ENCODE measurements at places on chromosomes 7 and 10. TPM values are rescaled to one million over a fixed set of nuclear protein-coding genes. Genes with fewer than 3 reads are reported as not detected.

The NACAD gene
- polyA plus RNA-seq = 5.0 TPM

The DUS4L gene
- polyA plus RNA-seq = 7.3 TPM

The LUC7L2 gene
- 33.0 TPM for polyA plus RNA-seq

DNA sequence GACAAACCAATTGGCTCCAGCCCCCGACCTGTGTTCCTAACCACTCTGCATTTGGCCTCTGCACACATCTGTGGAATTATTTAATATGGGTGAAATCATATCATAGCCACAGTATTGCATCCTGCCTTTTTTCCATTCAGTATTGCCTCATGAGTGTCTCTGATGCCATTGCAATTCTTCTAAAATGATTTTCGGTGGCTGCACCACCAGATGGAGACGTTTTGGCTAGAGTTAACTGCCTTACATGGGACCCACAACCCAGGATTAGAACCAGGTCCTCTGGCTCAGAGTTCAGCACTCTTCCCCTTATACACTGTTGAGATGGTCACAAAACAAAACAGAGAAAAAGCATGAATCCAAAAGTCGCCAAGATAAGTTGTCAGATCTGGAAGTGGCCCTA lies 180.8 kb downstream of the EMX2 start:
- H3K27me3 ChIP-seq = no peaks in the 10 kb centered on the region
- H3K36me3 ChIP-seq = no peaks in the 10 kb centered on the region
- DNase-seq = no peak
- no peak overlapping the region for H3K4me3 ChIP-seq
- H3K27ac ChIP-seq = no peak overlapping the region

- H3K4me1 ChIP-seq = peaks cover 7% of the 10 kb centered on the region
- H3K36me3 ChIP-seq = no peaks in the 10 kb centered on the region
- no peak for DNase-seq
Observed at GRCh38 chr7:94396596-94396995, 1.9 kb downstream of the COL1A2 start.

DNA sequence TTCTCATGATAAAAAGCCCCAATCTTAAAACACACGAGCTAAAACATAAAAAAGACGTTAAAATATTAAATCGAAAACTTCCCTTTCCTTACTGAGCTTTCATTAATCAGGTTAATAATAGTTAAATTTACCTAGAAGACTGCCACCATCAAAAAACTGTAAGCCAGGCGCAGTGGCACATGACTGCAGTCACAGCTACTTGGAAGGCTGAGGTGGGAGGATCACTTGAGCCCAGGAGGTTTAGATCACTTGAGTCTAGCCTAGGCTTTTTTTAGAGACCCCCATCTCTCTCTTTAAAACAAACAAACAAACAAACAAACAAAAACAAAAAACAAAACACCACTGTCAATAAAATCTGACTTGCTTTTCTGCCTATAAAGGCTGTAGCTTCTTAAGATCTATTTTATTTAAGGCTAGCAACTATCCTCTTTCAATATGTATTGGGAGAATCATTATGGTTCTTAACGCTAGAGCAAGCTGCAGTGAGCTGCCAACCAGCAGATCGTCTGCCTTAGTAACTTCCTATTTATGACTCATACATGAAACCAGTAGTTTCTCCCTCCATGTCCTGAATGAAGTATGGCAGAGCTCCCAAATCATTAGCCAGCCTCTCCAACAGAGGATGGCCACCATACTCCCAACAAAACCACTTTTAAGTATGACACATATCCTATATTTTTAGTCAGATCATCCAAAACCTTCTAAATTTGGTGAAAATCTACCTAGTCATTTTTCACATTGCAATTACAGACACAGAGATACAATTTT lies 163.7 kb downstream of the SRPK2 start:
- H3K4me3 ChIP-seq = no peak overlapping the region
- H3K36me3 ChIP-seq = no peaks in the 10 kb centered on the region
- no peaks in the 10 kb centered on the region for H3K27me3 ChIP-seq
- H3K4me1 ChIP-seq = no peaks in the 10 kb centered on the region
- no peak overlapping the region for H3K27ac ChIP-seq

- H3K27me3 ChIP-seq = no peaks in the 10 kb centered on the region
- no peaks in the 10 kb centered on the region for H3K4me1 ChIP-seq
- peaks cover 23% of the 10 kb centered on the region for H3K36me3 ChIP-seq
- H3K27ac ChIP-seq = no peak overlapping the region
- DNase-seq = no peak
Observed at GRCh38 chr10:86486856-86487255, 34.7 kb downstream of the WAPL start.

GRCh38 chr7:151424799-151425198 lies 15.0 kb upstream of the WDR86 start:
- no peak overlapping the region for H3K4me3 ChIP-seq
- no peaks in the 10 kb centered on the region for H3K36me3 ChIP-seq
- DNase-seq = no peak
- H3K27ac ChIP-seq = no peak overlapping the region
- H3K27me3 ChIP-seq = no peaks in the 10 kb centered on the region

DNA sequence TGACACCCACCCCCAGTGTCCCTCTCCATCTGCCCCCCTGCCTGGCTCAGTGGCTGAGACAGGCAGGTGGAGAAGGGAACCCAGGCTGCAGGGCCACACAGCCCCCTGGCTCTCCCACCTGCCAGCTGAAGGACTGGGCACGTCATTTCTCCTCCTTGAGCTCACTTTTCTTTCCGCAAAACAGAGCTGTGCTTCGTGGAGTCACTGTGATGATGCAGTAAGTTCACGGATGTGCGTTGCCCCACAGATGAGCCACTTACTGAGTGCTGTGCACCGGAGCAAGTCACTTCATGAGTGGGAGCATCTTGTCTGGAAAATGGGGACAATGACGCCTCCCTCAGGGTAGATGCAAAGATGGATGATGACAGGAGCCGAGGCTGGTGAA lies 2.7 kb downstream of the OPN4 start:
- H3K4me3 ChIP-seq = no peak overlapping the region
- no peaks in the 10 kb centered on the region for H3K27me3 ChIP-seq
- DNase-seq = no peak
- H3K4me1 ChIP-seq = no peaks in the 10 kb centered on the region
- no peaks in the 10 kb centered on the region for H3K36me3 ChIP-seq
- H3K27ac ChIP-seq = no peak overlapping the region

- H3K27ac ChIP-seq = peak overlapping the region; percentile 54
- H3K36me3 ChIP-seq = no peaks in the 10 kb centered on the region
- H3K27me3 ChIP-seq = no peaks in the 10 kb centered on the region
- H3K4me3 ChIP-seq = no peak overlapping the region
- peak; percentile 78 for DNase-seq
Observed at GRCh38 chr7:46291601-46292150, 370.6 kb upstream of the IGFBP3 start.

GRCh38 chr7:131494182-131494581 lies 62.2 kb downstream of the PODXL start:
- no peaks in the 10 kb centered on the region for H3K27me3 ChIP-seq
- DNase-seq = no peak
- no peak overlapping the region for H3K27ac ChIP-seq
- H3K4me3 ChIP-seq = no peak overlapping the region
- no peaks in the 10 kb centered on the region for H3K4me1 ChIP-seq
- H3K36me3 ChIP-seq = no peaks in the 10 kb centered on the region

GRCh38 chr10:20233423-20233822 lies 417.2 kb downstream of the PLXDC2 start:
- no peaks in the 10 kb centered on the region for H3K4me1 ChIP-seq
- no peaks in the 10 kb centered on the region for H3K27me3 ChIP-seq
- DNase-seq = no peak
- H3K27ac ChIP-seq = no peak overlapping the region
- H3K36me3 ChIP-seq = no peaks in the 10 kb centered on the region
- H3K4me3 ChIP-seq = no peak overlapping the region

- no peaks in the 10 kb centered on the region for H3K36me3 ChIP-seq
- DNase-seq = no peak
- H3K4me1 ChIP-seq = no peaks in the 10 kb centered on the region
- no peak overlapping the region for H3K27ac ChIP-seq
Observed at GRCh38 chr7:99079104-99079503, 64.8 kb downstream of the SMURF1 start.

- H3K4me1 ChIP-seq = peaks cover 2% of the 10 kb centered on the region
- H3K27me3 ChIP-seq = no peaks in the 10 kb centered on the region
- peak within 1 kb of the TSS; percentile 80 for H3K4me3 ChIP-seq
- peak; percentile 87 for DNase-seq
Observed at GRCh38 chr10:68560186-68560942, at the start of gene TET1. Gene TET1, plus strand, starts transcription at chr10:68560337. Its CDS starts 12,002 bp downstream, at chr10:68572339.

GRCh38 chr10:122213364-122213763 lies 57.7 kb upstream of the BTBD16 start:
- no peak overlapping the region for H3K4me3 ChIP-seq
- DNase-seq = no peak
- no peak overlapping the region for H3K27ac ChIP-seq
- no peaks in the 10 kb centered on the region for H3K4me1 ChIP-seq
- no peaks in the 10 kb centered on the region for H3K27me3 ChIP-seq
- H3K36me3 ChIP-seq = peaks cover 20% of the 10 kb centered on the region

DNA sequence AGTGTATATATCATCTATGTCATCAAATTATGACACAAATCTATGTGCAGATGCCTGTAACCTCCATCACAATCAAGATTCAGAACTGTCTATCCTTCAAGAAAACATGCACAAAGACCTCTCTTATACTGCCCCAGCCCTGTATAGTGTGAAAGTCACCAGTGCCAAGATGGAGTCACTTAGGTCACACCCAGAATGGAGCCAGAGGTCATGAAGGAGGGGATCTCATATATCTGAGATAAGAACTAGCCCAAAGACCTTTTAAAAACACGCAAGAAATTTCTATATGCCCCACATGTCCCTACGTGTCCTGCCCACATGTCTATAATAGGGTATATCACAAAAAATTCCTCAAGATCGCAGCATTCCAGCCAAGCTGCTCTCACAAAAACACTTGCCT lies 20.1 kb upstream of the GATAD1 start:
- H3K4me3 ChIP-seq = no peak overlapping the region
- DNase-seq = no peak
- no peak overlapping the region for H3K27ac ChIP-seq
- H3K36me3 ChIP-seq = no peaks in the 10 kb centered on the region
- no peaks in the 10 kb centered on the region for H3K27me3 ChIP-seq

All from kidney (tissue), 22 donors.